ENCODE measurements at places on chromosomes 7 and 10.

DNA sequence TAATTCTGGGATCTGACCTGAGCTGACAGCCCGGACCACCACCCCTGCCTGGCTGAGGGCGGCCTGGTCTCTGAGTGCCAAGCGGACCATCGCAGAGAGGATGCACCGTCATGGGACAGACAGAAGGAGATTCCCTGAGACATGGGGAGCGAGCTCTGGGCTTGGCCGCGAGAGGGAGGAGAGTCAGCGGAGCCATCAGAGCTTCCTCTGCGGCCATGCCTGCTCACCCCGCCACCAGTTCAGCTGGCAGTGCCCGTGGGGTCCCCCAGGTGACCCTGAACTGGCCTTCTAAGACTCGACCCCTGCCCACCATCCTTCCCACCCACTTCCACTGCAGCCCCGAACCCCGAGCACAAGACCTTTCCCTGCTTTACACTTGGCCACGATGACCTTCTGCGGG lies 152.8 kb downstream of the TCERG1L start:
- DNase-seq = no peak

- DNase-seq = no peak
Observed at GRCh38 chr7:27160145-27160545, 3.7 kb upstream of the HOXA7 start.

- no peak for DNase-seq
Observed at GRCh38 chr10:88682491-88682890, 18.2 kb downstream of the LIPF start.

- no peak for DNase-seq
Observed at GRCh38 chr10:58913717-58914116, 262.7 kb upstream of the PHYHIPL start.

DNA sequence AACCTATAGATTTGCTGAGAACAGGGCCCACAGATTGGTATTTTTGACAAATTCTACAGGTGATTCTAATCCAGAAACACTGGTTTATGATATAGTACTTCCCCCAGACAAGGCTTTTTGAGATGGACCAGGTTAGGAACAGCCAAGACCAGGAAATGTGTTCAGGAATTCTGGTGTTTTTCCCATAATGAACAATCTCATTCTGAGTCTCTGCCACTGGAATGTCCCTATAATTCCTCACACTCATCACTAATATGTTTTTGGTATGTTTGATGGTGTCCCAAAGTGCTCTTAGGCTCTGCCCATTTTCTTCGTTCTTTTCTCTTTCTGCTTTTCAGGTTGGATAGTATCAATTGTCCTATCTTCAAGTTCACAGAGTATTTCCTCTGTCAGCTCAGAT lies 107.2 kb upstream of the IGFBP3 start:
- DNase-seq = no peak

DNA sequence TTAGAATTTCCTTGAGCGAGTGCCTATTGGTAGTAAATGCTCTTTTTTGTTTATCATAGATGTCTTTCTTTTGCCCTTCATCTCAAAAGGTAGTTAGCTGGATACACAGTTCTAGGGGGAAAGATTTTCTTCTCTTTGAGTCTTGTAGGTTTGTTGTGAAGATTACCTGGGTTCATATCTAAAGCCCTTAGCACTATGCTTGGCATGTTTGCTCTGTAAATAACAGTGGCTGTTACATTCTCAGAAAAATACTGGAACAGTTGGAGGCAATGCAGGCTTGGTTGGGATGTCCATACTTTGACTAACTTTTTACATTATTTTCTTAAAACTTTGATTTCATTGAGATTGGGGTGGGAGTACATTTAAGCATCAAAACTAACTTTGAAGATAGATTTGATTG lies 144.0 kb downstream of the AUTS2 start:
- DNase-seq = no peak
